ENCODE measurements at places on chromosomes 12 and 14. TPM values are rescaled to one million over a fixed set of nuclear protein-coding genes. Genes with fewer than 3 reads are reported as not detected.

The CPSF2 gene
- 91.9 TPM for total RNA-seq

DNA sequence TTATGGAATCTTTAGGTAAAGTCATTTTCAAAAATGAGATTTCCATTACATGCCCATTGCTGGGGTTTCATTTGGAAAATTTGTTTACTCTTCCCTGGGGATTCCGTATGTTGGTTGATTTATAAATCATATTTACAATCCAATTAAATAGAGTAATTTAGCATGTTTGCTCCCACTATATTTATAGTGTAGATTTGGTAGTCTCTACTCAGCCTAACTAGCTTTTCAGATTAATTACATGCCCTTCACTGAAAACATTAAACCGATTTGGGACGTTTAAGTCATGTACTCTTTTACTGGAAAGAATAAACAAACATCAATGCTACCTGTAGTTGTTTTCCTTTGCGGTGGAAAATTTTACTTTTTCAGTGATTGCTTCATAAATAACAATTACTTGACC is 10.4 kb downstream of the PAX9 start:
- no peak for DNase-seq

GRCh38 chr12:63912651-63913050 is 68.2 kb downstream of the SRGAP1 start:
- no peak for DNase-seq

The TEX22 gene
- 9.2 TPM for total RNA-seq

The CDCA3 gene
- total RNA-seq = 151 TPM

DNA sequence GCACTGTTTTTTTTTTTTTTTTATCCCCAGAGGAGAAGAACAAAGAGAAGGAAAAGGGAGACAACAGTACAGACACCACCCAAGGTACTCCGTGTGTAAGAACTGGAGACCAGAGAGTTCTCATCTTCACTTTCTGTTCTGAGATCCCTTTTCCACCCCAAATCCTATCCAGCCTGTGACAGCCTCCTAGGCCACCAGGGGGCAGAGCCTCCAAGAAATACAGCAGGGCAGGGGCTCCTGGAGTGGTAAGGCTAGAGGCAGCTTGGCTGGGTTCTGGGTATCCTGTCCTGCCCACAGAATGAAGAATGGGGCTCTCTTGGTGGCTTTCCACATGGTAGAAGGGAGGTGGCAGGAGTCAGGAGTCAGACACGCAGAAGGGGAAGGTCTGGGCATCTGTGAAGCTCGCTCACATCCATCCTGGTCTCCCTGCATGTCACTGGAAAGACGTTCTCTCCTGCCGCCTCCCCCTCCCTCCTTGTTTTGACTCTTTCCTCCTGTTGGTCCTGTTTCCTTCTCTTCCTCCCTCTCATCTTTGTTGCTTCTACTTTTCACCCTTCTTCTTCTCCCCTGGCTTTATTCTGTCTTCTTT is 12.0 kb downstream of the CLSTN3 start:
- DNase-seq = peak; percentile 70

- DNase-seq = no peak
Measured at GRCh38 chr12:67940780-67941243, 48.4 kb upstream of the IFNG-AS1 start.

DNA sequence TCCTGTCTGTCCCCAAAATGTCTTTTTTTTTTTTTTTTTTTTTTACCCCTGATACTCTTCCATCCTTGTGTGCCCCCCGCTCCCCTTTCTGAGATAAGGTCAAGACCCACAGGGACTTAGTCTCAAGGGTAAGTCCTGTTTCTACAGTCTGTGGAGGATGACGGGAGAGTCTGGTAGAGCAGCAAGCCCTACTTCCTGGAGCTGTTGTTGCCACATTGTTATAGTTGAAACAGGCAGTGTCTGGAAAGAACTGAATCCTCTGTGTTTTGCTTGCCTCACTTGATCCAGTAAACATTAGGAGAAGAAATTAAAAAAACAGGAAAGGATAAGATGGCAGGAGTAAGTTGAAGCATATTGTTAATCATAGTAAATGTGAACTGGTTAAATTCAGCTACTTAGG is 45.5 kb downstream of the ZNF664 start:
- DNase-seq = peak; percentile 23

DNA sequence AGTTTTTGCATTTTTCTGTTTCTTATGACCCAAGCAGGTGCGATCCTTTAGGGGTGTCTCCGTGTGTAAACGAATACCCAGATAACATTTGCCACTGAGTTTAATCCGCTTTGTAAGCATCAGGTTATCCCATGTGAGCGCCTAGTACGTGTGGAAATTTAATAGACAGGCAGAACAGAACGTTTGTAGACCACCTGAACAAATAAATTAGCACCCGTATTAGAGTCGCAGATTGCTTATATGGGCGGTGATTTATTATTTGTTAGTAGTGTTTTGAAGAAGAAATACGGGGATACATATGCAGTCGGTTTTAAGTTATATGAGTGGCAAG is 325 bp downstream of the C12orf60 start:
- no peak for DNase-seq

The MYL6B gene
- 77.6 TPM for total RNA-seq

- no peak for DNase-seq
Measured at GRCh38 chr12:30805959-30806358, 51.2 kb upstream of the CAPRIN2 start.

The KRT3 gene
- total RNA-seq = not detected

- no peak for DNase-seq
Measured at GRCh38 chr14:59117754-59118528, 70.5 kb upstream of the DAAM1 start.

The NTN4 gene
- not detected for total RNA-seq

DNA sequence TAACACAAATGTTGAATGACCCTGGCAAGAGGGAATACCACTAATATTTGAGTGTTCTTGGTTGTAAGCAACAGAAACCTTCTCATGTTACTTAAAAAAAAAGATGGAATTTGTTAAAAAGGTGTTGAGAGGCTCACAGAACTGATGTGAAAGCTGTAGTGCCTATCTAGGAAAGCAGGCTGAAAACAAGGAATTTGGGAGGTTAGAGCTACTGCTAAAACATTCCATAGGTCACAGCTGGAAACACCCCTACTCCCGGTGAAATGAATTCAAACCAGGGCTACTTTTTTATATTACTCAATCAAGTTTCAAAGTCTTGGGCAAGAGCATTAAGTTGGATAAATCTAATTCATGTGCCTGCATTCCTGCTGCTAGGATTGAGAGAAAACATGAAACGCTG is 104.1 kb downstream of the SLC35F4 start:
- no peak for DNase-seq
